ENCODE measurements at places on chromosomes 6 and 20.

DNA sequence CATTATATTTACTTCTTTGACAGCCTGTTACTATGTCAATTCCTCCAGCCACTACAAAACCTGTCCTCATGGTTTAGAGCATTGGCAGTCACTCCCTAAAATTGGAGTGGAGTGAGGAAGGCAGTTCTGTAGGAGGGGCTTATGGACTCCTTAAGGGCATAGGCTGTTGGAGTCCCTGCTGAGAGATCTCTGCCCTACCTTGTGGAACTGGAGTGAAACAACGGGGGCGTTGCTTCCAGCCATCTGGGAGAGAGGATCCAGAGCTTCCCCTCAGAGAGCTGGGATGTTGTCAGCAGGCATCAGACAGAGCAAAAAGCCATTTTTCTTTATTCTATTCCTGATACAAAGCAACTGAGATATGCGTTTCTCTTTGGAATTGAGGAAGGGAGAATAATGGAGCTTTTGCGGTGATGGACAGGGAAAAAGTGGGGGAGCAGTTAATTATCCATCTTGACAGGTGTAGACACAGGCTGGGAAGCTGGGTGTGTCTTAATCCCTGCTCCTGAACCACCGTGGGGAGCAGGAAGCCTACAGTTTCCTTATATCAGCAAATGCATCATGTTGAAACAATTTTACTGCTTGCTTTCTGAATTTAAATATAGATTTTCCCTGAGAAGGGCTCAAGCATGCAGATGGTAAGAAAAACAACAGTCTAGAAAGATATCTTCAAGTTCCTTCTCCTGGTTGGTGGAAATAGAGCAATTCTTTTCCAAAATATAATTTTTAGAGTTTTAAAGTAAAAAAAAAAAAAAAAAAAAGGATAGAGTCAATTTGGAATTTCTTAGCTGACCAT lies 402.5 kb downstream of the PLCB1 start:
- no peak for DNase-seq

DNA sequence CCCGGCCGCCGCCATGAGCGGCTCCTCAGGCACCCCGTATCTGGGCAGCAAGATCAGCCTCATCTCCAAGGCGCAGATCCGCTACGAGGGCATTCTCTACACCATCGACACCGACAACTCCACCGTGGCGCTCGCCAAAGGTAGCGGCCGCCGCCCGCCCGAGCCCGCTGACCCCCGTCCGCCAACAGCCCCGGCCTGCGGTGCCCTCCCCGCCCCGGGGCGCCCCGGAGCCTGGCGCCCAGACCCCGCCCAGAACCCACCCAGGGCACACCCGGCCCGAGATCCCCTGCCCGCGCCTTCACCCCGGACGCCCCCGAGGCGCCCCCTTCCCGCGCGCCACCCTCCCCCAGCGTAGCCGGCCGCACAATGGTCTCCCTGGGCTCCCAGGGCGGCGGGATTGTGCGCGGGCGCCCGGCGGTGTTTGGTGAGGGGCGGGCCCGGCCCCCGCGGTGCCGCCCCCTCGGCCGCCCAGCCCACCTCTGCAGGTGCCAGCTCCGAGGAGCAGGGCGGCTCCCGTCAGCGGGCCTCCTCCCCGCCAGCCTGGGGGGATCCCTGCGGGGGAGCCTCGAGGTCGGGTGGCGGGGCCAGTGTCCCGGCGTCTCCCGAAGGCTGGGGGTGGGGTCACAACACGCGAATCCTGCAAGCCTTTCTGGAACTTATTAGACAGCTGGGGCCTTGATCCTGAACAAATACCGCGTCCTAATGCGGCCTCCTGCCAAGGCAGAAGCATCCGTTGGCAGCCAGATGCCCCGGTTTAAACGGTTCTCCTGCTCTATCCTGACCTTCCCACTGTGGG lies 577 bp downstream of the LSM14B start:
- no peak for DNase-seq

GRCh38 chr6:116779573-116780164 lies 14.2 kb upstream of the FAM162B start:
- DNase-seq, result peak; percentile 42

DNA sequence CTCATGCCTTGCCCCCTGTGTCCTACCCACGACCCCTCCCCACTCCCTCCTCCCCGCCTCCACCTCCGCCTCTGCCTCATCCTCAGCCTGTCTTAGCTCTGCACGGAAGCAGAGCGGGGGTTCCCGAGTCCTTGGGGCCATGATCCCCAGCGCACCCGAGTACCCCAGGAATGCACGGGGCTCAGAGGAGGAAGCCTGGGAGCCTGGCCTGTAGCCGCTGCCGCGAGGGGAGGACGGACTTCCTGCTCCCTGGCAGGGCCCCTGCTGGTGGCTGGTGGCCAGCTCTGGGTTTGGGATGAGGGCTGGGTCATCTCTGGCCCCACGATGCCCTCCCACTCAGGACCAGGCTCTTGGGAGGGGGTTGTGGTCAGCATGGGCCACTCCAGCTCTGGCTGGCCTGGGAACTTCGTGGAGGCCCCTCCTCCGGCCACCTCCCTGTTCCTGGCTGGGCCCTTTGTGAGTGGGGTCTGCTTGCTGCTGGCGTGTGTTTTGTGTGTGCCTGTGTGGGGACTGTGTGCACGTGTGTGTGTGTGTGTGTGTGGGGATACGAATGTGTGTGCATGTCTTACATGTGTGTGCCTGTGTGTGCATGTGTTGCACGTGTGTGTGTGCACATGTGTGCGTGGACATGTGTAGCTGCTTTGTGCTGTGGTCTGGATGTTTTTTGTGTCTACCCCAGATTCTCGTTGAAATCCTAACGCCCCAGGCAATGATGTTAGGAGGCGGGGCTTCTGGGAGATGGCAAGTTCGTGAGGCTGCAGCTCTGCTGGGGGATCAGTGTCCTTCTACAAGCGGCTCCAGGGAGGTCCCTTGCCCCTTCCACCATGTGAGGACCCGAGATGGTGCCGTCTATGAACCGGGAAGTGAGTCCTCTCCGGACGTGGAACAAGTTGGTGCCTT lies 1.3 kb upstream of the RBBP8NL start:
- DNase-seq, result no peak

All from kidney glomerular epithelial cell (primary cell).